Stimulated activated CD8-positive, alpha-beta memory T cell treated with anti-CD3 and anti-CD28 coated beads, Interleukin-7, amount 100 ng/mL, for 24 hours (primary cell): ENCODE measurements at places on chromosomes 2 and 18.

- no peak for DNase-seq
These were observed 38.7 kb downstream of the COLEC12 start for GRCh38 chr18:461762-462161.

DNA sequence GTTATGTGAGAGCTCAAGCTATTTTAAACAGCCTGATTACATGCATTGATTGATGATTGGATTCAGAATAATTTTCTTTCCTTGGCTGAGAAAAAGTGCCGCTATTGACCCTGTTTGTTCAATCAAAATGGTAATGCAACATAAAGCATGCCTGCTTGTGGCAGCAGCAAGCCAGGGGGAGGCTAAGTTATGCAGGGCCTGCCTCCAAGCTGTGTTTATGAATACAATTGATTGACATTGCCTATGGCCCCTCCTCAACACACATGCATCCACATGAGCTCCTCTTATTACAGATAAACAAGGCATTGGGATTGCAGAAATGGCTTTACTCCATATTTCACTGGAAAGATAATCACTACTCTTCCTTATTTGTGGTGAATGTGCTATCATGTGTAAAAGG lies 395.6 kb downstream of the TDRD15 start:
- no peak for DNase-seq

DNA sequence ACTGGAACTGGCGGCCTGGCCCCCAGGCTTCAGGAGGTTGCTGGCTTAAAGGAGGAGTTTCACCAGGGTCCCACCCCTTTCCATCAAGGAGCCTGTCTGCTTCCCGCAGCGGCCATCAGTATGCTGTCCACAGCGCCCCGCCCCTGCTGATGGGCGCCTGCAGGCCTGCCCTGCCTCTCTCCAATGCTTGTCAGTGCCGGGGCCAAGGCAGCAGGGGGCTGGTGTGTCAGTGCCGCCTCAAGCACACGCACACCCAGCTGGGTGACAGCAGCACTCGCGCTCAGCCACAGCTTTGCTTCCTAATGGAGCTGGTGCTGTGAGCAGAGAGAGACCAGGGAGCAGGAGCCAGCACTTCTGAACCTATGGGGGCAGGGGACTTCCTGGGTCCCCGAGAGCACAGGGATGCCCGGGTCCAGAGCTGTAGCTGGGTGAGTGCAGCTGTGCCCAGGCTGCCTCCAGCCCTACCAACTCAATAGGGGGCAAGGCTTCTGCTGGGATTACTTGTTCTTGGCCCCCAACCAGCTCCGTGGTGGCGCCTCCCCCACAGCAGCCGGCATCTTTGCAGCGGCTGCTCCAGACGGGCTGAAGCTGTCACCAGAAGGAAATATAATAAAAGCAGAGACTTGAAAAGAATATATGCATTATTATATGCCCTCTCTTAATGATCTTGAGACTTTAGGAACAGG lies 377.2 kb upstream of the LRATD1 start:
- no peak for DNase-seq

- no peak for DNase-seq
These were observed 48.7 kb downstream of the NETO1 start for GRCh38 chr18:72819050-72819449.

GRCh38 chr2:24353973-24354372 lies 6.4 kb downstream of the ITSN2 start:
- no peak for DNase-seq
